Adipocyte (in vitro differentiated cells): ENCODE measurements at places on chromosomes 4 and X.

DNA sequence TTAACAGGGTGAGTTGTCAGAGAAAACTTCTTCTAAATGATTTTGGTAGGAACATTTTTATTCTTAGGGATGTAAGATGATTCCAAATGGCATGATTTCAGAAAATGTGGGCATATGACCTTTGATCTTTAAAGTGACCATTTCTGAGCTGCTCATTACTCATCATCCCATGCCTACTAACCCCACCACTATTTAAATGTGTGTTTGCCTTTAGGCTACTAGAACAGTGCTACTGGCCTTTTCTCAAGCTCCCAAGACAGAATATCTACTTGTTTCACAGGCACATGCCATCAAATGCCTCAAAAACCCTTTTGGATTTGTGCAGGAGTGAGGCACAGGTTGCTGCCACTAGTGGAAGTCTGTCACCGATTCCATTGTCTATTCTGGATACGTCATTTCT, 428.2 kb downstream of the ADAM29 start:
- peak; percentile 16 for DNase-seq

GRCh38 chr4:178953447-178954120, 1511.3 kb upstream of the AGA start:
- DNase-seq, result no peak

GRCh38 chr4:168384437-168385141, 66.0 kb upstream of the DDX60 start:
- no peak for DNase-seq

- DNase-seq, result no peak
These were observed 94.5 kb downstream of the RAPGEF2 start for GRCh38 chr4:159197260-159197884.

GRCh38 chr4:26116057-26116456, 202.0 kb downstream of the SMIM20 start:
- no peak for DNase-seq

DNA sequence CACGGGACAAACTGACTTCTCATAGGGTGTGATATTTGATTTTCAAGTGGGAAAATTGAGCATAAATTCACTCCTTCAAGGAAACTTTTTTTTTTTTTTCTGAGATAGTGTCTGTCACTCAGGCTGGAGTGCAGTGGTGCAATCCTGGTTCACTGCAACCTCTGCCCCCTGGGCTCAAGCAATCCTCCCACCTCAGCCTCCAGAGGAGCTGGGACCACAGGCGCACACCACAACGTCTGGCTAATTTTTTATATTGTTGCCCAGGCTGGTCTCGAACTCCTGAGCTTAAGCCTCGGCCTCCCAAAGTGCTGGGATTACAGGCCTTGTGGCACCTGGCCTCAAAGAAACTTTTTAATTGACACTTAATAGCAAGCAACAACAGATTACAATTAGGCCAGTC, 13.8 kb downstream of the CLDN34 start:
- DNase-seq, result no peak

GRCh38 chrX:133213117-133213516, 5.0 kb downstream of the TFDP3 start:
- DNase-seq, result peak; percentile 24
